GM12878 (cell line): ENCODE measurements at places on chromosomes 6 and 20. TPM values are rescaled to one million over a fixed set of nuclear protein-coding genes. Genes with fewer than 3 reads are reported as not detected.

NDUFAF4 gene
- 51.2 and 57.6 TPM in 2 replicates for total RNA-seq

ZBTB46 gene
- 0.92 and 1.0 TPM in 2 replicates for total RNA-seq

SMPDL3A gene
- 0.13 TPM in 1 of 2 replicates, not detected in the other for total RNA-seq

SH3BGRL2 gene
- total RNA-seq, result 0.33 and 0.35 TPM in 2 replicates

TREM2 gene
- total RNA-seq, result not detected in 2 replicates

BPIFB4 gene
- not detected in 2 replicates for total RNA-seq

CST5 gene
- not detected in 2 replicates for total RNA-seq

TAAR6 gene
- not detected in 2 replicates for total RNA-seq

GRCh38 chr20:24359321-24360027, 110.0 kb upstream of the SYNDIG1 start:
- no peaks in the 10 kb centered on the region for H3K27me3 ChIP-seq
- H3K36me3 ChIP-seq, result no peaks in the 10 kb centered on the region

- H3K27me3 ChIP-seq, result no peaks in the 10 kb centered on the region
- H3K4me1 ChIP-seq, result peaks cover 5% of the 10 kb centered on the region; the same call in 1 of the 2 replicates
- no peak overlapping the region for H3K4me3 ChIP-seq
- H3K36me3 ChIP-seq, result no peaks in the 10 kb centered on the region
These were observed 22.2 kb downstream of the CARMIL1 start for GRCh38 chr6:25301362-25301761.

- peaks cover 98% of the 10 kb centered on the region for H3K4me1 ChIP-seq
- DNase-seq, result peak; percentile 95
- peak overlapping the region; percentile 57 for H3K4me3 ChIP-seq
- no peaks in the 10 kb centered on the region for H3K27me3 ChIP-seq
These were observed 27.2 kb downstream of the DUSP22 start for GRCh38 chr6:319177-320131.

DNA sequence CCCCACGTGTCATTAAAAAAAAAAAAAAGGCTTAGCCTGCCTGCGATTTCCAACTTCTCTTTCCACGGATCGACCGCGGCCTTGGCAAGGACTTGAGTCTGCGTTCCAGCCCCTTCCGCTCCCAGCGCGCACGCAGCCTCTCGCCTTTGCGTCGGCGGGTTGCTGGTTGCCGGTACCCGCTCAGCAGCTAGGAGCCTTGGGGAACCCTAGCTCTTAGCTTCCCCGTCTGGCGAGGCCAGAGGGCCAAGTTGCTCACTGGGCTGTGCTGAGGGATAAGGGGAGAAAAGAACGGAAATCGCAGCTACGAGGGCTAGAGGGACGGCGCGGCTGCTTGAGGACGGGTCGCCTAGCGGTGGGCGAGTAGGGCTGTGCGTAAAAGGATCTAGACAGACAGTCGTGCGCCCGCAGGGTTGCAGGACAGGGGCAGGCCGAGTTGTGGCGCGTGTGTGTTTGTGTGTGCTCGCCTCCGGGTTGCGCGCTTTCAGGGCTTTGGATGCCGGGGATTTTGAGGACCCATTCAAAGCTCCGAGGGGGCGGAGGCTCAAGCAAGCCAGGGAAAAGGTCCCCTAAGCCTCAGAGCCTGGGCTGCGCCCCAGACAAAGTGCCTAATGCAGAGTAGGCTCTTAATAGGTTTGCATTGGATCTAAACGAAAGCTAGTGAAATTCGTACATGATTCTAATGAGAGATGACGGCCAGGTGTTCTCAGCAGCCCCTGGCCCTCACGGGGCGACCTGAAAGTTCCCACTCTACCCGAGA, 40.5 kb upstream of the OSTM1 start:
- H3K27me3 ChIP-seq, result peaks cover 22% of the 10 kb centered on the region
- no peak overlapping the region for H3K27ac ChIP-seq
- no peak overlapping the region for H3K4me3 ChIP-seq

DNA sequence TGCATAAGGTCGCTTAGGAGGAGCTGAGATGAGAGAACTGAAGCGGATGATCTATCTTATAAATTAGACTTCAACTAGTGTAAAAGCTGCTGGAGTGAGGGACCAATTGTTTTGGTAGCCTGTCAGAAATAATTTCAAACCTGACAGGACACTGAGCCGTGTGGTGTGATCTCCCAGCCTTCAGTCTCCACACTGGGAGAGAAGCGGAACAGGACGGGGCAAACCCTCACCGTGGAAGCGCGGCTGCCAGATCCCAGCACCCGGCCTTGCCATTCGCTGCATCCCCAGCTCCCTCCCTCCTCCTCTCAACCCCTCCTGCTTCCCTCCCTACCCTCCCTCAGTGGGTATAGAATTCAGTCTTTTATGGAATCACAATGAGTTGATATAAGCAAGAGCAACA, 900.1 kb upstream of the SLC35B3 start:
- H3K4me1 ChIP-seq, result no peaks in the 10 kb centered on the region
- no peaks in the 10 kb centered on the region for H3K27me3 ChIP-seq
- no peak overlapping the region for H3K4me3 ChIP-seq
- H3K27ac ChIP-seq, result no peak overlapping the region

DNA sequence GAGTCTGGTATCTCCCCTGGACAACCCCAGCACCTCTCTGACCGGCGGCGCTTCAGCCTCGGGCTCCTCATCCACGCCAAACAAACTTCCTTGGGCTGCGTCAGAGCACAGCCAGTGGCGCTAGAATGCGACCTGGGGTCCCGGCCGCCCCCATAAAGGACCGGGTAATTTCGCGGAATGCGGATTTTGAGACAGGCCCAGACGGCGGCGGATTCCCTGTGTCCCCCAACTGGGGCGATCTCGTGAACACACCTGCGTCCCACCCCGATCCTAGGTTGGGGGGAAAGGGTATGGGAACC, 1.6 kb downstream of the FOXP4 start:
- no peak for DNase-seq
- no peaks in the 10 kb centered on the region for H3K27me3 ChIP-seq
- peaks cover 16% of the 10 kb centered on the region for H3K4me1 ChIP-seq
- peaks cover 2% of the 10 kb centered on the region for H3K36me3 ChIP-seq
- H3K27ac ChIP-seq, result no peak overlapping the region; the same call in 1 of the 2 replicates

- H3K27ac ChIP-seq, result no peak overlapping the region
- no peaks in the 10 kb centered on the region for H3K4me1 ChIP-seq
- no peak for DNase-seq
- H3K27me3 ChIP-seq, result no peaks in the 10 kb centered on the region
- no peak overlapping the region for H3K4me3 ChIP-seq
These were observed 67.4 kb upstream of the BMP2 start for GRCh38 chr20:6699921-6700562.

GRCh38 chr6:160427312-160428068, 79.3 kb downstream of the SLC22A3 start:
- no peaks in the 10 kb centered on the region for H3K36me3 ChIP-seq
- H3K27ac ChIP-seq, result no peak overlapping the region
- no peak overlapping the region for H3K4me3 ChIP-seq
- no peaks in the 10 kb centered on the region for H3K27me3 ChIP-seq

GRCh38 chr6:150514806-150515380, 84.8 kb upstream of the PLEKHG1 start:
- no peaks in the 10 kb centered on the region for H3K4me1 ChIP-seq
- H3K27ac ChIP-seq, result no peak overlapping the region
- H3K36me3 ChIP-seq, result no peaks in the 10 kb centered on the region
- no peak for DNase-seq

DNA sequence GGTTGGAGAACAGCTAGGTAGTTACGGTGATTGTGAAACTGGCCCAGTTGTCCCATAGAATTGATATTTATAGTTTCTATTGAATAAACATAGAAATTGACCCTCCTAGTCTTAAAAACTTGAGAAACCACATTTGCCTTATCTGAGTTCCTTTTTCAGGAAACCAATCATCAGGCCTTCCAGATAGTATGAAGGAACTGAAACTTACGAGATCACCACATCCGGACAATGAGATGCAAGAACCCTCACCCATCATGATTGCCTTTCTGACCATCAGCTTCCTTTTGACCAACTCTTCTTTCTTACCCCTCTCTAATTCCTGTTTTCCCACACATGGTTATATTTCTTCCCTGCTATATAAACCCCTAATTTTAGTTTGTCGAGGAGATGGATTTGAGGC, 21.8 kb downstream of the SLC35F1 start:
- H3K27ac ChIP-seq, result no peak overlapping the region
- H3K27me3 ChIP-seq, result no peaks in the 10 kb centered on the region
- no peak overlapping the region for H3K4me3 ChIP-seq
- H3K36me3 ChIP-seq, result no peaks in the 10 kb centered on the region

GRCh38 chr20:38945012-38945411, 17.1 kb upstream of the DHX35 start:
- no peak for DNase-seq
- peaks cover 36% of the 10 kb centered on the region; the same call in 1 of the 2 replicates for H3K36me3 ChIP-seq
- H3K4me3 ChIP-seq, result no peak overlapping the region
- H3K27ac ChIP-seq, result no peak overlapping the region
- no peaks in the 10 kb centered on the region for H3K27me3 ChIP-seq
